NCI-H460 (cell line): ENCODE measurements at places on chromosomes 7 and 10. TPM values are rescaled to one million over a fixed set of nuclear protein-coding genes. Genes with fewer than 3 reads are reported as not detected.

Gene HOGA1
- 1.4 TPM in 2 replicates for total RNA-seq

Gene FRAT1
- 1.1 and 2.0 TPM in 2 replicates for total RNA-seq

Gene GNGT1
- total RNA-seq: 0.47 and 0.61 TPM in 2 replicates

Gene PALD1
- 6.2 and 6.6 TPM in 2 replicates for total RNA-seq

Gene SEMA3D
- 59.1 and 72.1 TPM in 2 replicates for total RNA-seq

Gene TACC2
- 24.4 and 31.1 TPM in 2 replicates for total RNA-seq

Gene PCLO
- 0.17 and 1.5 TPM in 2 replicates for total RNA-seq

DNA sequence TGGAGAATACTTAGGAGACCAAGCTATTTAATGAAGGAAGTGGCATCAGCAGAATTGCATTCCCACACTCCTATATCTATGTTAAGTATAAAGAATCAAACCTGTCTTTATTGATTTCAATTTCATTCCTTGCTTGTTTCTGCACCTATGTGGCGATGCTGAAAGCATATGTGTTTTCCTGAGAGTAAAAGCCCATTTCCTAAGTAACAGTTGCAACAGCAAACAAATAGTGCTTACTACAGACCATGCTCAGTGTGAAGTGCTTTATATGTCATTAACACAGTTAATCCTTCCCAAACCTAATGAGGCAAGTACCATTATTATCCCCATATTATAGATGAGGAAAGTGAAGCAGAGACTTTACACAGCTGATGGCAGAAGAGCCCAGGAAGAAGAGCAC lies 552.1 kb downstream of the PARD3 start:
- DNase-seq: no peak

DNA sequence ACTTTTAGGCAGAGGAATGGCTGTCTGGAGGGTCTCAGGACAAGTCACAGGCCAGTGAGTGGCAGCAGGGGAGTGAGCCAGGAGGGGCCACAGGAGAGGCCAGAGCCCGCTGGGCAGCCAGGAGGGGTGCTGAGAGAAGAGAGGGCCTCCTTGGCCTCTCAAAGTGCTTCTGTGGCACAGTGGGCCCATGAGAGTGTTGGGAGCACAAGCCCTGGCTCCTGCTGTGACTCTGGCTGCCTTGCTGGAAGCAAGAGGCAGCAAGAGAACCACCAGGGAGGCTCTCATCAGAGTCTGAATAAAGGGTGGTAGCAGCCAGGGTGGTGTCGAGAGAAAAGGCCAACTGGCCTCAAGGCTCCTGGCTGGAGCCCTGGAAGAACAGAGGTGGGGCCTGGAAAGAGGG lies 91.1 kb downstream of the VOPP1 start:
- no peak for DNase-seq

DNA sequence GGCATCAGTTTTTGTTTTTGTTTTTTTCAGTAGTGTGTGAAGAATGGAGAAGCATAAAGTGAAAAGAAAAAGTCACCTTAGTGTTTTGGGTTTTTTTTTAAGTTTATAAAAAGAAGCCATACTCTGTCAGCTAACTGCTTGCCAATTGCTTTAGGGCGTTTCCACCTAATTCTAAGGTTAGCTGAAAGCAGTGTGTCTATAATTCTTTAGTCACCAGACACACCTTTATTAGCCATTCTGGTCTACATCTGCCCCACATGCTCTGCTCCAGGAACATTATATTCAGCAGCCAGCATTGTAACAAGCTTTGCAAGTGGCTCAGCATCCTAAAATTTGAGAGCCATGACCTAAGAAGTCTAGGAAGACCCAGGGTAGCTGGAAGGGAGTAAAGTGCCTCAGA lies 14.1 kb upstream of the SLC16A12 start:
- DNase-seq: no peak

GRCh38 chr10:101723176-101723575 lies 28.2 kb upstream of the FBXW4 start:
- no peak for DNase-seq

DNA sequence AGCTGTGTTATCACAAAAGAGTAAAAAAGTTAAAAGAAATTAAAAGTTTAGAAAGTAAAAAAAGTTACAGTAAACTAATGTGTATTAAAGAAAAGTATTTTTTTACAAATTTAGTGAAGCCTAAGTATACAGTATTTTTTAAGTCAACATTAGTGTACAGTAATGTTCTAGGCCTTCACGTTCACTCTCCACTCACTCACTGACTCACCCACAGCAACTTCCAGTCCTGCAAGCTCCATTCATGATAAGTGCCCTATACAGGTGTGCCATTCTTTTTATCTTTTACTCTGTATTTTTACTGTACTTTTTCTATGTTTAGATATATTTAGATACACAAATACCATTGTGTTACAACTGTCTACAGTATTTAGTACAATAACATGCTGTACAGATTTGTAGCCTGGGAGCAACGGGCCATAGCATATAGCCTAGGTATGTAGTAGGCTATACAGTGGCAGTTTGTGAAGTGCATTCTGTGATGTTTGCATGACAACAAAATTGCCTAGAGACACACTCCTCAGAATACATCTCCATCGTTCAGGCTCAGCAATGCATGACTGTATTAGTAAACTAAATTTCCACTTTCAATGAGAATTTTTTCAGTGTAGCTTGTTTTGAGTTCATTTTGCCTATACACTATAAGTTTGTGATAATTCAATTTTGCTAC lies 539.9 kb upstream of the C7orf33 start:
- no peak for DNase-seq

GRCh38 chr7:82105463-82105862 lies 335.6 kb upstream of the HGF start:
- peak; percentile 31 for DNase-seq

- no peak for DNase-seq
These were observed 59.5 kb downstream of the ABI1 start for GRCh38 chr10:26801274-26801673.

DNA sequence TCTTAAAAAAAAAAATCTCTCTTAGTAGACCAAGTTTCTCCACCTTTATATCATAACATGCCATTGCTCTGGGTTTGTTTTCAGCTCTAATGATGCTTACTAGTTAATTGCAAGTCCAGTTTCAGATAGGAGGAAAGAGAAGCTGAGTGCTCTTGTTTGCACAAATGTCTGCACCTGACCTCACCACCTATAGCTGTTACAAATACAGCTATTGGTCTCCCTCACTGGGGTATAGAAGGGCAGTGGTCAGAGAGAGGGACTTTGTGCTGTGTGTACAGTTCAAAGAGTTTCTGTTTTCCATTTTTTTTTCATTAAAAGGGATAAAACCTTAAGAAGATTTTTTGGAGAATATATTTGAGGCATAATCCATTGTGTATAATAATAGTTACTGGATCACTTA lies 52.7 kb downstream of the TAS2R16 start:
- DNase-seq: no peak

DNA sequence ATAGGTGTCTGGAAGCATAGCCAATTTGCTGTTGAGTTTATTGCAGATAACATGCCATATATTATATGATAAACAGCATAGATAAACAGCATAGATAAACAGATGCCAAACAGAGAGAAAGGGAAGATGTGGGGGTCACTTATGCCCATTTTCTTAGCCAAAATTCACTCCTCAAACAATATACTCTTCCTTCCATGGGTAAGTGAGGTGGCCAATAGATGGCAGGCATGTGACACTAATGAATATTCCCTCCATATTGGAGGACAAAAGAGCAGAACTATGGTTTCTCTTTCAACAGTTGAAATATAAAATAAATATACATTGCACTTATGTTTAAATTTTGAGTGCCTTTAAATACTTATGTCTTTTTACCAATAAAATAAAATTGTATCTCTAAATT lies 1212.8 kb downstream of the REEP3 start:
- DNase-seq: peak; percentile 38

DNA sequence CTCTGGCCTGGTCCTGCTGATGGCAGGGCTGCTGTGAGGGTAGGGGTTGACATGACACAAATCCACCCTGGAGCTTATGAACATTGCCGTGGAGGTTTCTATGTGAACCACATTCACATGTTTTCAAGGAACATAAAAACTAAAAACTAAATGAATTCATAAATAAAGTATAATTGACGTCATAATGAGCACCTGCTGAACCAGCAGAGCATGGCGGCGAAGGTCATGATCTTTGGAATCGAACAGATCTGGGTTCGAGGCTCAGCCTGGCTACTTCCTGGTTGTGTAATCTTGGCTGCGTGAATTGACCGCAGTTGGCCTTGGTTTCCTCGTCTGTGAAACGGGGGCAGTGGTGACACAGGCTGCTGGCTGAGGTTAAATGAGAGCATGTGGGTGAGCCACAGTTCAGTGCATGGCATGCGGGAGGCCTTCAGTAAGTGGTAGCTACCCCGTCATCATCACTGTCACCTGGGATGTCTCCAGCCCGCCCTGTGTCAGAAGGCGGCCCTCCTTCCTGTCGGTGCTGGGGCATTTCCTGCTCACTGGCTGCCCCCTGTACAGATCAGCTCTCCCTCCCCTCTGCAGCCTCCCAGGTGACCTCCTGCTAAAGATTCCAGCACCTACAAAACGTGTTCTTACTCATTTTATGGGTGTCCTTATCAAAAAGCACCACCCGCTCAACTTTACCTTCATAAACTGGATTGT lies 190.3 kb upstream of the SHH start:
- no peak for DNase-seq

DNA sequence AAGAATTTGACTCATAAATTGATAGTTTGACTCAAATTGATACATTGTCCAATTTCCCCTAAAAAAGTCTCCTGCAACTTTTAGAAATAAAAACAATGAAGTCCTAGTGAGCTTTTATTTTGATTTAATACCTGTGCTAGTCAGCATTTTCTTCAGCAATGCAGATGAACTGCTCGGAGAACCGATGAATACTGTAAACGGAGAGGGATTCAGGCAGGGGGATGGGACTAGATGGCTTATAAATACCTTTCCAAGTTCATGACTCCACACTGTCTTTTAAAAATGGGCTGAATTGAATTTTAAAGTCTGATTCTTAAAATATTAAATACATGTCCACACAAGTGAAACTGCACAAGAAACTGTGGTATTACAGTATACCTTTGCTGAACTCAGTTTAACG lies 12.7 kb downstream of the EEPD1 start:
- DNase-seq: no peak

DNA sequence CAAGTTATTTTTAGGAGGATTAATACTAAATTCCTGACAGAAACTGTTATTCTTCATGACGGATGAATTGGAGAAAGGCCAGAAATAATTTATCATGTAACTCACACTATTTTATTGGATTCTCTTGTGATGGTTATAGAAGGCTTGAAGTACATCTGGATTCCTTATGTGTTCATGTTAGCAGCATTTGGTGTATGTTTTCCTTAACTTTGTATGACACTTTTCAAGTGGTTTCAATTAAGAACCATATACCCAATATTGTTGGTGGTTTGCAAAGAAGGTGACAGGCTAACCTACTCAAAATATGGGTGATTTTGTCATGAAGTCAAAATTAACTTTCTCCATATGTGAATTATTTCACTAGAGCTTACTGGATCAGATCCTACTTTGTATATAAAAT lies 532.2 kb upstream of the CNTNAP2 start:
- DNase-seq: no peak

DNA sequence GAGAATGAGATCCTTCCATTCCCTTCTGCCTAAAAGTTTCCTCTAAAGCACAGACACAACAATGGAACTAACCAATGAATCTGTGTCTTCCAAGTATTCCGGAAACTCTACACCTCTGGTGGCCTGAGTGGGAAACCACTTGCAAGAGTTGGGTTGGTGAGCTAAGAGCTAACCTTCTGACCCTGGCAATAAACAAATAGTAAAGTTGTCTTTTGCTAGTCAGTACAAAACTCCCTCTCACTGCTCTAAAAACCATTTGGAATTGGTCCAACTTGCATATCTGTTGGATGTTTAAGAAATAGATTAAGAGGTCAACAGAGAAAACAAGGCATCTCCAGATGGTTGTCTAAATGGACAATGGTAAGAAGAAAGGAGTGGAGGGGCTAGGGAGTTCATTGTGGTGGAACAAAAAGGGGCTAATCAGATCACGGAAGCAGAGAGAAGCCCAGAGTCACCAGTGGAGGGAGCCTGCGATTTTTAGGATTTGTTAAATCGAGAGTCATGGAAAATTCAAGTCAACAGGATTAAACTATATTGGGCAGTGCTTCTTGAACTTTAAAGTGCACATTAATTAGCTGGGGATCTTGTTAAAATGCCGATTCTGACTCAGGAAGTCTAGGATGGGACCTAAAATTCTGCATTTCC lies 192.3 kb downstream of the EVX1 start:
- no peak for DNase-seq

GRCh38 chr10:34151481-34151880 lies 663.6 kb downstream of the PARD3 start:
- no peak for DNase-seq

GRCh38 chr7:128666200-128666599 lies 5.9 kb upstream of the GARIN1A start:
- DNase-seq: peak; percentile 6

- DNase-seq: no peak
These were observed 3.0 kb upstream of the GIMAP5 start for GRCh38 chr7:150734254-150734653.

DNA sequence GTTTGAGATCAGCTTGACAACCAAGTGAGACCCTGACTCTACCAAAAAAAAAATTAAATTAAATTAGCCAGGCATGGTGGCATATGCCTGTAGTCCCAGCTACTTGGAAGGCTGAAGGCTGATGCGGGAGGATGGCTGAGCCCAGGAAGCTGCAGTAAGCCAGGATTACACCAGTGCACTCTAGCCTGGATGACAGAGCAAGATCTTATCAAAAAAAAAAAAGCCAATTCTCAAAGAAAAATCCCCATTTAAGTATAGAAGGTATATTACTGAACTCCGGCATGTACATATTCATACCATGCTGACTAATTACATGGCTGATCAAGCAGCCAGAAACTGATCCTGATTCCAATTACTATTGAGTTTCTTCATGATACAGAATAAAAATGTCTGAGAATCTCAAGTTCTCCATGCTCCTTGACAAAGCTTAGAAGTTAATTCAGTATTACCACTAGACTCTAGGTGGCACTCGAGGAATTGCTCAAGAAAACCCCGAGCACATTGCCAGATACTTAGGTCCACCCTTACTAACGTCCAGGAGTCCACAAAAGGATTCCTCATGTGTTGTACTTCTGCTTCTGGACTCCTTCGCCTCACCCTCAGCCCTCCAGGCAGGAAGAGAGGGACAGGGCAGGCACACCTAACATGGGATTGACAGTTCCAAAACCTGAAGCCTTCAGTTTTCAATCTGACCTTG lies 148.9 kb downstream of the PARD3 start:
- DNase-seq: peak; percentile 76

DNA sequence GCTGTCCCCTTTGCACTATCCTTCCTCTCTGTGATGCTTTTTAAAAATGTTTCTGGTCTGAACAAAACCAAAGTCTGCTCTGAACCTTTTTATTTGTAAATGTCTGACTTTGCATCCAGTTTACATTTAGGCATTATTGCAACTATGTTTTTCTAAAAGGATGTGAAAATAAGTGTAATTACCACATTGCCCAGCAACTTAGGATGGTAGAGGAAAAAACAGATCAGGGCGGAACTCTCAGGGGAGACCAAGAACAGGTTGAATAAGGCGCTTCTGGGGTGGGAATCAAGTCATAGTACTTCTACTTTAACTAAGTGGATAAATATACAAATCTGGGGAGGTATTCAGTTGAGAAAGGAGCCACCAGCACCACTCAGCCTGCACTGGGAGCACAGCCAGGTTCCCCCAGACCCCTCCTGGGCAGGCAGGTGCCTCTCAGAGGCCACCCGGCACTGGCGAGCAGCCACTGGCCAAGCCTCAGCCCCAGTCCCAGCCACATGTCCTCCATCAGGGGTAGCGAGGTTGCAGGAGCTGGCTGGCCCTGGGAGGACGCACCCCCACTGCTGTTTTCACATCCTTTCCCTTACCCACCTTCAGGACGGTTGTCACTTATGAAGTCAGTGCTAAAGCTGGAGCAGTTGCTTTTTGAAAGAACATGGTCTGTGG lies 11.4 kb upstream of the CSGALNACT2 start:
- no peak for DNase-seq
